Adipose tissue (tissue), 3 donors: ENCODE measurements at places on chromosomes 16 and 17. TPM values are rescaled to one million over a fixed set of nuclear protein-coding genes. Genes with fewer than 3 reads are reported as not detected.

Gene UTS2R
- polyA plus RNA-seq = 0.32 TPM

Gene DLG4
- 5.5 TPM for polyA plus RNA-seq

Gene DNAI2
- not detected for polyA plus RNA-seq

Gene LLGL2
- polyA plus RNA-seq = 20.3 TPM

Gene STX8
- 78.7 TPM for polyA plus RNA-seq

Gene TEX19
- not detected for polyA plus RNA-seq

Gene CIITA
- polyA plus RNA-seq = 7.6 TPM

Gene HOXB5
- polyA plus RNA-seq = 3.9 TPM

Gene CRYBA1
- not detected for polyA plus RNA-seq

Gene TUBB3
- polyA plus RNA-seq = 7.6 TPM

Gene RHBDL1
- 0.59 TPM for polyA plus RNA-seq

Gene MYOCD
- 0.64 TPM for polyA plus RNA-seq

Gene DNAAF8
- 0.90 TPM for polyA plus RNA-seq

Gene ZNF652
- 10.3 TPM for polyA plus RNA-seq
